ENCODE measurements at places on chromosomes 1 and 21. TPM values are rescaled to one million over a fixed set of nuclear protein-coding genes. Genes with fewer than 3 reads are reported as not detected.

DNA sequence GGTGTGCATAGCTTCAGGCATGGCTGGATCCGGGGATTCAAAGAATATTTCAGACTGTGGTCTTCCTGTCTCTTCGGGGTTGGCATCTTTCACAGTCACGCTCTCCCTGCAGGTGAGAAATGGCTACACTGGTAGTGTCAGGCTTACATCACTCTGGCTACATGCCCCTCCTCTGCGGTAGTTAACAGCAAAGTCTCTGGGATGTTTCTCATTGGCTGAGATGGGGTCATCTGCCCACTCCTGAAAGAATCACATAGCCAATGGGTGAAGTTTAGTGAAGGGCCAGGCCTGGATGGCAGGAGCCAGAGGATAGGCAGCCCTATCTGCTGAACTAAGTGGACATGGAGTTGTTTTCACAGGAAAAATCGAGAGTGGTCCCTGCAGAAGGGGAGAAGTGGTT, 356.5 kb downstream of the MATN1 start:
- DNase-seq = no peak

- no peak for DNase-seq
Measured at GRCh38 chr1:183077097-183077496, 53.9 kb downstream of the LAMC1 start.

- no peak for DNase-seq
Measured at GRCh38 chr21:41548781-41549180, 40.8 kb upstream of the TMPRSS2 start.

- no peak for DNase-seq
Measured at GRCh38 chr1:54859700-54860391, 27.1 kb downstream of the DHCR24 start.

Gene CFHR2
- not detected for total RNA-seq

Gene C1orf116
- total RNA-seq = 47.1 TPM

- peak; percentile 64 for DNase-seq
Measured at GRCh38 chr1:96596226-96596922, 125.2 kb upstream of the PTBP2 start.

- no peak for DNase-seq
Measured at GRCh38 chr1:36083635-36084496, at the start of gene TEKT2. Gene TEKT2, plus strand, starts transcription at chr1:36084094. Its CDS starts 828 bp downstream, at chr1:36084922.

DNA sequence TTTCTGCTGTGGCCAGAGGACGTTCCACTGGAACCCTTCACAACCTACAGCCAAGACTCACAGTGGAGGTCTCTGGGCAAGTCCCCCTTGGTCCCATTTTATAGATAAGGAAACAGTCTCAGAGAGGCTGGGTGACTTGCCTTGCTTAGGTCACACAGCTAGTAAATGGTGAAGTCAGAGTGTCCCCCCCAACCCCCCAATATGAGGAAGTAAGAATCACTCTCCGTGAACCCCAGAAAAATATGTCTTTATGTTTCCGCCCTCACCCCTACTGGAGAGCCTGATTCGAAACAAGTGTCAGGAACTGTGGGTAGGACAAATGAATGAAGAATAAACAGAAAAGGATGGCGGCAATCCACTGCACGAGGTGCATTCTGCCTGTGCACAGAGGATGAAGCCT, 56.7 kb downstream of the H3-3A start:
- no peak for DNase-seq
